ENCODE measurements at places on chromosomes 7 and 10.

DNA sequence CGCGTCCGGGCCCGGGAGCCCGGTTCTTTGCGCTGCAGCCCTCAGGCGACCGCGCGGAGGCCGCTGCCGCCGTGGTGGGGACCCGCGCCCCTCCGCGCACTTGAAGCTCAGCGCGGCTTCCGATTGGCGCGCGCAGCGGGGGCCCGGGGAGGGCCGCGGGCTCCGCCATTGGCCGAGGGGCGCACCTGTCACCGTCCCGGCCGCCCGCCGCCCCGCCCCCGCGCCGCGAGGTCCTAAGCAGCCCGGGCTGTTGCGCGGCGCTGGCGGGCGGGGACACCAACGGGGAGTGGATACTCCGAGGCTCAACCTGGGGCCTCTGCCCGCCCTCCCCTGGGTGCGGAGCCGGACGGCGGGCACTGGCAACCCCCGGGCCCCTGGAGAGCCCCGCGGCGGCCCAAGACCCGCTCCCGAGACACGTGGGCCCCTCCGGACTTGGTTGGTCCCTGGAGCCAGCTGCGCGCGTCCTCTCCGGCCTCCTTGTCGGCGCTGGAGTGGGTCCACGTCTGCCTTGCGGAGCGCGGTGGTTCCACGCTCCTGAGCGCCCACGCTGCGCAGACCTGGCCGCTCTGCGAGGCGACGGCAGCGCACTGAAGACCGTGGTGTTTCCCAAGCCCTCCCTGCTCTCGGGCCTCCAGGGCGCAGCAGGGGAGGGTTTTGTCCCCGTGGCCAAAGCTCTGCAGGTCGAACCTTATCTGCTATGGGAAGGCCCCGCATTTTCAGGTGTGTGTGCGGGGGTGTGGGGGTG, at the start of gene MNX1:
MNX1 (minus strand) TSS at position 76 of the 745 bp plus-strand sequence. CDS start 313 bp downstream, outside the sequence.
- DNase-seq, result peak; percentile 6

GRCh38 chr10:5666008-5666840, at the start of gene ASB13:
Gene ASB13, minus strand, starts transcription at chr10:5666595. Its CDS starts 44 bp downstream, at chr10:5666551.
- peak; percentile 48 for DNase-seq

DNA sequence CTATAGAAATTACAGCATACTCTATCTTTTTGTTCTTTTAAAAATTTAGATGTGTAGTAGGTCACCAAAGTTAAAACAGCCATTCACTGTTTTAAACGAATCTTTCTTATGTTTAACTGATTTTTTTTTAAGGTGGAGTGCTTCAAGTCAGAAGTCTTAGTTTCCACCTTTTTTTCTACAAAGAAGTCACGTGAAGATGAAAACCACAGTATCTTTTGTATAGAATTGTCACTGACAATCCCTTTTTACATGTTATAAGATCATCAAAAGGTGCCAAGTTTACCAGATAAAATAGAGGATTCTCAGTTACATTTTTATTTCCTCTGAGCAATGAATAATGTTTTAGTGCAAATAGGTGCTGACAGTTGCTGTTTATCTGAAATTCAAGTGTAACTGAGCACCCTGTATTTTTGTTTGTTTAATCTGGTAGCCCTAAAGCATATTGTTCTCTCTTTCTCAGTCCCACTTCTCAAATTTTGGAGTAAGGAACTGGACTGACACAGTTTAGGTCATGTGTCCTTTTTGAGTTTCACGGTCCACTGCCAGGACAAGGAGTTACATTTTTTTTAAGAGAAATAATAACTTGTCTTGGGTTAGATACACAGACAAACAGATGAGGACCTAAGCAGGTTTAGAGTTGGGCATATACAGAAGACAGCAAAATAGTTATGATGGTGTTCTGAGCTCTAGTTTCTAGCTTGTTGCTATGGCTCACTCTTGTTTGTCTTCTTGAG, 233.2 kb upstream of the MBL2 start:
- DNase-seq, result no peak

- no peak for DNase-seq
These were observed 28.1 kb downstream of the DLG5 start for GRCh38 chr10:77898323-77899079.

GRCh38 chr10:30811276-30812017, 181.9 kb upstream of the LYZL2 start:
- DNase-seq, result no peak

- DNase-seq, result no peak
These were observed 15.7 kb downstream of the SLC35B4 start for GRCh38 chr7:134300988-134301387.

GRCh38 chr7:121372376-121373010, 23.6 kb downstream of the FAM3C start:
- peak; percentile 75 for DNase-seq

- DNase-seq, result no peak
These were observed 113.2 kb downstream of the HERPUD2 start for GRCh38 chr7:35581605-35582210.

- DNase-seq, result no peak
These were observed 144.0 kb upstream of the ASAH2 start for GRCh38 chr10:50395271-50395670.

- DNase-seq, result peak; percentile 71
These were observed 32.1 kb downstream of the CRCP start for GRCh38 chr7:66146701-66147100.

DNA sequence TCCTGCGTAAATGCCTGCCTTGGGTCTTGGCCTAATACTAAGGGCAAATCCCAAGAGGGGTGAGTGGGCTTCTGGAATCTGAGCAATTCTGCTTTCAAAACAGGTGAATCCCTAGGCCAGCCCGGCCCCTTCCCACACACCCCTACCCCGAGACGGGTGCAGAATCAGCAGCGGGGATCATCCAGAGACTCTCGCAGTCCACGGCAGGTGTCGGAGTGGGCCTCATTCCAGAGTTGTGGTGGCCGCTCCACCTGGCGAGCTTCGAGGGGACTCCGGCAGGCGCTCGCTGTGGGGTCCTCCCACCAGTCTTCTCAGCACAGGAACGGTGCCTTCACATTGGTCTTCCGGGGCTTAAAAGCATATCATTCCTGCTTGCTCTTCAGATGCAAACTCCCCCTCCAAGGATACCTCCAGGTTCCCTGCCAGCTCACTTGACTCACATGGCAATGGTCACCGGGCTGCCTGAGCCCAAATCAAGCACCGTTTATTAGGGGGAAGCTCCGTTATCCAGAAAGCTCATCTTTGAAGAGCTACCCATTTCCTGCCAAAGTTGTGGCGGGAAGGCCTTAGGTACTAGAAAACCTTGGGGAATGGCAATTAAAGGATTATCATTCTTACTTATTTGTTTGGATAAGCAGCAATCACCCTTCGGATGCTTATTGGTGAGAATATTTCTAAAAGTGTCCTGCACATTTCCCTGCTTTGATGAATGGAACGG, 67.6 kb downstream of the PRKAG2 start:
- no peak for DNase-seq

All from fibroblast of skin of right quadriceps (primary cell).